ENCODE measurements at places on chromosomes 13 and 19.
A peak's percentile ranks its signal among the peaks of the same experiment; 100 is the strongest.

GRCh38 chr13:71605744-71606143 lies 261.3 kb downstream of the DACH1 start:
- no peak for DNase-seq

DNA sequence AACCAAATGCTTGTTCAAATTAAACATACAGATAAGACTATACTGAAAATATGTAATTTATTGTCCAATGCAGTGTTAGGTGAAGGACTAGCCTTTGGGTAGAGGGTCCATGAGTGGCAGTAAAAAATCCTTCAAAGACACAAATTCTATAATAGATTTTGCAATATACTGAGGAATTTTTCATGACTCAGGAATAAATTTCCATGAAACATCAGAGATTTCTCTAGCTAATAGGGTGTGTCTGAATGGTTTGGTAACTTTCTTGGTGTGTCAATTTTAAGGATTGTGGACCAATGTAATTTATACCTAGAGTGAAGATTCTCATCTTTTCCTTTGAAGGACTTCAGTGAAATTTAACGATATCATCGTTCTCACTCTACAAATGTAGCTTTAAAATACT lies 546.7 kb downstream of the SLITRK5 start:
- no peak for DNase-seq

DNA sequence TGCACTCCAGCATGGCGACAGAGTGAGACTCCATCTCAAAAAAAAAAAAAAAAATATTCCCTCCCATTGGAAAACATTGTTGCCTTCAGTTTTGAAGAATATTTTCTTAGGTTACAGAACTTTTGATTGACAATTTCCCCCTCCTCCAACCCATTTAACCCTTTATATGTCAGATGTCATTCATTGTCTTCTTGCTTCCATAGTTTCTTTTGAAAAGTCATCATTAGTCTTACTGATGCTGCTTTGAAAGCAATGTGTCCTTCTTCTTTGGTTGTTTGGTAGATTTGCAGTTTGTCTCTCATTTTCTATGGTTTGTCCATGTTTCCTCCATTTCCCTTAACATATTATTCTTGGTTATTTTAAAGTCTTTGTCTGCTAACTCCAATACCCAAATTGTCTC lies 25.4 kb downstream of the ZNF558 start:
- no peak for DNase-seq

GRCh38 chr13:23753458-23753857 lies 135.7 kb downstream of the MIPEP start:
- DNase-seq: no peak

DNA sequence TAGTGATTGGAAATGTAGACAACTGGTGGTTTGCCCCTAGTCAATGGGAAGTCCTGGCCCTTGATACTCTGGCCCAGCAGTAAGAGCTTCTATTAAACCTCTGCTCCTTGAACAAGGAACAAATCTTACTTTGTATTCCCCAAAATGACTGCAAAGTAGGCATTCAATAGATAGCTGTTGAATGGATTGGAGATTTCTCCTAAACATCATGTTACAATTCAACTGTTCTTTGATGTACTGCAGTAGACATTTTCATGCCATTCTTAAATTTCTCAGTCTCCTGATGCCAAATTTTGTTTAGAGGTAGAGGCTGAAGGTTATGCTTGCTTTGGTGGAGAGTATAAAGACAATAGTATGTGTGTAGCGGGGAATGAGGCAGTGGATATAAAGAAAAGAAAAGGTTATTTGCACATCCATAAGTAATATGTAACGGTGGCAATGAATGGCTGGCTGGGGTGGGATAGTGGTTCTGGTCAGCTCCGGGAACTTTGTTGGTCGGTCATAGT lies 12.8 kb downstream of the MIR17HG start:
- no peak for DNase-seq

GRCh38 chr13:94700051-94700535 lies 12.3 kb downstream of the SOX21 start:
- DNase-seq: no peak

DNA sequence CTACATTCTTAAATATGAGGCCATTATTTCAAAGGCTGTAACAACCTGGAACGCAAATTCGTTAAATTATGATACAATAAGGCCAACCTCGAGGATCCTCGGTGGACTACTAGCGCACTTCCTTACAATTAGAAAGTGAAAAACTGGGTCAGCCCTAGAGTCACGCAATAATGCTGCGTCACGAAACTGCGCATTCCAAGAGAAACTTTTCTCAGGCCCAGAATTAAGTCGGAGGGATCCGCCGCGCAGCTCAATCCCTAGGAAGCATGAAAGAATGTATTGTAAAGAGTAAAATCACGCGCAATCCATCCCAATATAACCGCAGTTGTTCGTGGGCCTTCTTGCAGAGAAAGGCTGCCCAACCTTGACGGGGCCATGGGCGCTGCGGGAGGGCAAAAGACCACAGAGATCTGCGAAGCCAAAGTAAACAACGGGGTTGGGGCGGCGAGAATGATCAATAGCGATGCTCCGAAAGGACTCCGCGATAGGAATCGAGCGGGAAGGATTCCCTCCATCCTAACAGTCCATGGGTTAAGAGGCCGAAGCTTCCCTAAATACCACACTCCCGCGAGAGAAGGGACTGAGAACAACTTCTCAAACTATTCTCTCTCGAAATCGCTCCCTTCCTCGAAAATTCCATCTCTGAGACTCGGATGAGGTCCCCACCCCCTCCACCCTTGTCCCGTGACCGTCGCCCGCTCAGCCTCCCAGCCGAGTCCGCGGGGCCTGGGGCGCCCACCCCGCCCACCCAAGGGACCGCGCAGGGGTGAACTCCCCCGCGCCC lies 564 bp downstream of the SPART start:
- DNase-seq: no peak

DNA sequence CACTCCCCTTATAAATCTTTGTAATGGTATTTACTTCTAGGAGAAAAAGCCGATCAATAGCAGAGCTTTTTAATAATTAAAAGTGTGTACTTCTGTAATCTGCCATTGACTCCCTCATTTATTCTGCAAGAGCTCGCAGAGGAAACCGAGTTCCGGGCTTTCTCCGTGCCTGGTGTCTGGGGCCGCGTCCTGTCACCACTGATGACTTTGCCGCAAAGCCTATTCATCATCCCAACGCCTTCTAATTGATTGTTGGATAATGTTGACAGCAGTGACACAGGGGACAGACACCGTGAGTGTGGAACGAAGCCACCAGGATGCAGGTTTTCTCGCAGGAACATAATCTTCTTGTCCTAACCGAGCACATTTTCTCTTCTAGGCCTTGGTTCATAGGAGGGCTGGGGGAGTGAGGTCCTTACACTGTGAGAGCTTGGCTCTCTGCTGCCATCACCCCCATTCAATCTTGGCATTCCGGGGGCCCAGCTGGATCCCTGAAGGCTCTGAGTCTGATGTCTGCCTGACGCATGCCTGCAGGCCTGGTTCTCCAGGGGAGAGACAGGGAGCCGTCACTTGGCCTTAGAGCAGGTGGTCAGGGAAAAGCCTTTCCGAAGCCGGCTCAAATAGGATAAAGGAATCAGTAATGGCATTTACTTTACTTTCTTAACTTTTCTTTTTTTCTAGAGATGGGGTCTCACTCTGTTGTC lies 110.3 kb downstream of the KDM4B start:
- no peak for DNase-seq

- DNase-seq: no peak
Observed at GRCh38 chr13:31377946-31378345, 178.2 kb downstream of the B3GLCT start.

DNA sequence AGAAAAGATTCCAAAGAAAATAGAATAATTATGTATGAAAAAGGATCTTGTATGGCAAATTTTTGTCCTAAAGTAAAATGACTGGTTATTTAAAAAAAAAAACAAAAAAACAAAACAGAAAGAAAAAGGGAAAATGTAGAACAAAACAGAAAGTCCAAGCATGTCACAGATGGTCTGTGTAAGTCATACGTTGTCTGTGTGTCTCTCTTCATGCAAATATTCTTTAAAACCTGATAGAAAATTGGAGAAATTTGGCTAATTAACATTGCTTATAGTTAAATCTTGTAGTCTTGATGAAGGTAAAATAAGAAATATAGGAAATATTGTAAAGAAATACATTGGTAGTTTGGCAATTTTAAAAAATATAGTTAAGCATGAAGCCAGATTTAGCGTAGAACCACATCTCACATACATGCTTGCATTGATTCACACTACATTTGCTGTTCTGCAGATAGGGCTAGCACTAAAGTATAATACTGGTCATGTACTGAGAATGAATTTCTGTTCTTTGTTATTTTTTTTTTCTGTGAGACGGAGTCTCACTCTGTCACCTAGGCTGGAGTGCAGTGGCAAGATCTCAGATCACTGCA lies 58.4 kb downstream of the SPRYD7 start:
- DNase-seq: no peak

DNA sequence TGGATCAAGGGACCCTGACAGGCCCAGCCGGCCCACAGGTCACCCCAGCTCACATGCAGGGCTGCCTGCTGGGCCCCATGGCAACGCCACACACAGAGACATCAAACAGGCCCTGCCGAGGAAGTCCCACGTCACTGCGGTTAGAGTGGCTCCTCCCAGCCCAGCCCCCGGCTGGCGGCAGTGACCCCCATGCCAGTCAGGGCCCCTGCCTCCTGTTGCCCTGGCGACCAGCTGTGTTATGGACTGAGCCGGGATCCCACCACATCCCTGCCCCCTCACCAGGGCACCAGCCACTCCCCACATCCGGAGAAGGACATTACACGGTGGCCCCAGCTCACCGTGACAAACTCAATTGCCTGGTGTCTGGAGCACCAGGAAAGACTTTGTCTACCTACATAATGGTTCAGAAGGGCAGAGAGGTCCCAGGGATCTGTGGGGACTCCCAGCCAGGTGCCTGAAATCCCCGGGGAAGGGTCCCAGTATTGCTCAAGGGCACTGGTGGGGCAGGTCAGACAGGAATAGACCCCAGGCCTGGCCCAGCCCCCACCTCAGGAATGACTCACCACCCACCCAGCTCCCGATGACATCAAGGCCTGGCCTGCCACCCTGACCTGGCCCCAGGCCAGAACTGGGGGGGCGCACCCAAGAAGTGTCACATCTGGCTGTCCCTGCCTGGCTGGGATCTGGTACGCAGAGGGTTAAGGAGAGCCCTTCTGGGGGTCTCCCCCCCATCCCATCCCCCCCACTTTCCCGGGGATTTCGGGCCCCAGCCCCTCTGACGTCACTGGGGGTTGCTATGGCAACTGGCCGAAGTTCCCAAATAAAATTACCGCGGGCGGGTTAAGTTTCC lies 30.2 kb upstream of the NANOS3 start:
- peak; percentile 79 for DNase-seq

DNA sequence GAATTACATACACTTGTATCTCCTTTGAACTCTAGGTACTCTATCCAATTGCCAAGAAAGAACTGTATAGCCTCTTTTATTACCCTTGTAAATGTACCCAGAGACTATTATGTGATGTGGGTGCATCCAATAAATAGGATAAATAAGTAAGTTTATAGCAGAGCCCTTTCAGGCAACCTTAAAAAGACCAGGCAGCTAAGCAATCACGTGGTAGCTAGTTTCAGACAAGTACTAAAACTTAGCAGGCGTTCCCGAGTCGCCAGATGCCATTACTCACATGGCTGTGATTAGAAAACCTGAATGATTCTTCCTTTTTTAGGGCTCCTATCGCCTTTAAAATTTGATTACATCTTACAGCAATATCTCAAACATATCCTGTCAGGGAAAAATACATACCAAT lies 1303.0 kb downstream of the EFNB2 start:
- no peak for DNase-seq

GRCh38 chr13:33832872-33833271 lies 14.9 kb downstream of the RFC3 start:
- no peak for DNase-seq

GRCh38 chr13:99406799-99407201 lies 94.5 kb upstream of the TM9SF2 start:
- DNase-seq: no peak

- no peak for DNase-seq
Observed at GRCh38 chr13:95471960-95472359, 80.6 kb upstream of the CLDN10 start.

DNA sequence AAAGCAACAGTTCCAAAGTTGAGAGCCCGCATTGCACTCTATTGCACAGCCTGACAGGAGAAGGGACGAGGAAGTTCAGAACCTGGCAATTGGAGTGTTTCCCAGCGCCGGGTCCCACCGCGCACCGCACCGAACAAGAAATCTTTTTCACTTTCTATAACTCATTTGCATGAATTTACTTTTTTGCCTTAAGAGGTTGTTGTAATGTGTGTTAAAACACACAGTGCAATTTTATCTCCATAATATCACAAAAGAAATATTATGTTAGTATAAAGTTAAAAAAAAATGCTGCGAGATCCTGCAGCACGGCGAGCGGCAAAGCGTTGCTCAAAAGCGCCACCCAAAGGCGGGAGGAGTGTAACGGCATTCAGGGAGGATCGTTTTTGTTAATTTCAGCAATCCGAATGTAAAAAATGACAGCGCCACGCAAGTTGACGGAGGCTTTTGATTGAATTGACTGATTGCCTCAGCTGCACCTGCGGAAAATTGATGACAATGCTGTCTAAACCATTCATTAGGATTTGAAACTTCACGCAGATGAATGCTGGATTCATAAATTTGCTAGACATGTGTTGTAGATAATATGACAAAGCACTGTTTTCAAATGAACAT lies 303.6 kb upstream of the ZNF507 start:
- no peak for DNase-seq

DNA sequence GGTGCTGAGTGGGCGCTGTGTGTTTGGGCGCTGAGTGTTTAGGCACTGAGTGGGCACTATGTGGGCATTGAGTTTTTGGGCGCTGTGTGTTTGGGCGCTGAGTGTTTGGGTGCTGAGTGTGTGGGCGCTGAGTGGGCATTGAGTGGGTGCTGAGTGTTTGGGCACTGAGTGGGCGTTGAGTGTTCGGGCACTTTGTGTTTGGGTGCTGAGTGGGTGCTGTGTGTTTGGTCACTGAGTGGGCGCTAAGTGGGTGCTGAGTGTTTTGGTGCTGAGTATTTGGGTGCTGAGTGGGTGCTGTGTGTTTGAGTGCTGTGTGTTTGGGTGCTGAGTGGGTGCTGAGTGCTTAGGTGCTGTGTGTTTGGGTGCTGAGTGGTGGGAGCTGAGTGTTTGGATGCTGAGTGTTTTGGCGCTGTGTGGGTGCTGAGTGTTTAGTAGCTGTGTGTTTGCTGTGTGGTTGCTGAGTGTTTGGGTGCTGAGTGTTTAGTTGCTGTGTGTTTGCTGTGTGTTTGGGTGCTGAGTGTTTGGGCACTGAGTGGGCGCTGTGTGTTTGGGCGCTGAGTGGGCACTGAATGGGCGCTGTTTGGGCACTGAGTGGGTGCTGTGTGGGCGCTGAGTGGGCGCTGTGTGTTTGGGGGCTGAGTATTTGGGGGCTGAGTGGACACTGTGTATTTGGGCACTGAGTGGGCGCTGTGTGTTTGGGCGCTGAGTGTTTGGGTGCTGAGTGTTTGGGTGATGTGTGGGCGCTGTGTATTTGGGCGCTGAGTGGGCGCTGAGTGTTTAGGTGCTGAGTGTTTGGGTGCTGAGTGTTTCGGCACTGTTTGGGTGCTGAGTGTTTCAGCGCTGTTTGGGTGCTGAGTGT lies 47.2 kb upstream of the F7 start:
- no peak for DNase-seq
